ENCODE measurements at places on chromosomes 1 and 21.

DNA sequence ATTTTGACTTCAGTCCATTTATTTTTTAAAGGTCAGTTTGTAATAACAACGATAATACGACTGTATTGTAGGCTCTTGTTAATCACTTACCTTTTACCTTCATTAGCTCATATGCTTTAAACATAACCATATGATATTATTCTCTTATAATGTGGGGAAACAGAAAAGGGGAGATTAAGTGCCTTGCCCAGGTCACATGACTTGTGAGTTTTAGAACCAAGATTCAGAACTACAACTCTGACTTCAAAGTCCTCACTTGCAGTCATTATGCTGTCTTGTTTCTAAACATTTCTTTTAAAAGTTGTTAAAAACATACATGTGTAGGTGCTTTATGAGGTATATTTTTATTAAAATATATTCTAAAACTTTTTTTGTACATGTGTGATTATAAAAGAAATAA, 41.1 kb downstream of the SUCO start:
- no peak for DNase-seq

GRCh38 chr1:185646202-185646683, 87.9 kb upstream of the HMCN1 start:
- peak; percentile 99 for DNase-seq

DNA sequence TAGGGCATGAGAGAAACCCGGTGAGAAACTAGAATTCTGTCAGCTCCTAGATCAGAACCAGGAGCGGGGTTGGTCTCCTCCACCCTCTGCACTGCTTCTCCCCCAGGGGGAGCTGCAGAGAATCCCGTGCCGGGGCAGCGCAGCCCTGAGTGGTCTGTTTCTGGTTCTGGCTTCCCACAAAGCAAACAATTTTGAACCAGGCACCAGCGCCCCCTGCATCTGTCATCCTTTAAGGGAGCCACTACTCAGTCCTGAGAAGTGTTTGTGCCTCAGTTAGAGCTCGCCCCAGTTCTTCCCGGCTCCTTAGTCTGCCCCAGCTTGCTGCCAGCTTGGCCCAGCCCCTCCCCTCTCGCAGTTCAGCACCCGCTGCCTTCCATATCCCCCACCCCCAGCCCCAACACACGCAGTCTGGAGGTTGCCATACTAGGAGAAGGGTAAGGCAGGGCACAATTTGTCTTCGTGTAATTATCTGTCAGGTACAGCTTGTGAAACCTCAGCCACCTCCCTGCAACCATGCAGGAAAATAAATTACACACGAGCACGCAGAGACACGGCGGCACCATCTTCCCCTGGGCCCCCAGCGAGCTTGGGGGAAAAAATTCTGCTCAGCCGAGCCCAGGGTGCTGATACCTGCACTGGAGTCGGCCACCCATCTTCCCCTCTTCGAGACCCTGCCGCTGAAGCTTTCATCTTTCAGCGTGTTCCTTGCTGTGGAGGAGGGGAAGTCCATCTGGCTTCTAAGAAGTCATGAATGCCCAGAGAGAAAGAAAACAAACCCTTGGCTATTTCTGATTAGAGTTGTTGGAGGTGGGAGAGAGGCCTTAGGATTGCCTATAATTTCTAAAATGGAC, 62.6 kb upstream of the CD1D start:
- no peak for DNase-seq

DNA sequence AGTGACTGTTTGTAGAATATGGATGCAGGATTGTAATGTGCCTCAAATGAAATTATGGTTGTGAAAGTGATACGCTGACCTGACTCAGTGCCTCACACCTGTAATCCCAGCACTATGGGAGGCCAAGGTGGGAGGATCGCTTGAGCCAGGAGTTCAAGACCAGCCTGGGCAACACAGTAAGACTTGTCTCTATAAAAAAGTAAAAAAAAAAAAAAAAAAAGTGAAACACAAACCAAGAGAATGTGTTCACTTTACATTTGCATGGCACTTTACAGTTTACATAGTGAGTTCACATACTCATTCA, 2.0 kb downstream of the CAPN2 start:
- no peak for DNase-seq

GRCh38 chr21:16192902-16193301, 463.1 kb downstream of the USP25 start:
- no peak for DNase-seq

Data from fibroblast of skin of left quadriceps (primary cell).